ENCODE measurements at places on chromosomes 6 and 20.

DNA sequence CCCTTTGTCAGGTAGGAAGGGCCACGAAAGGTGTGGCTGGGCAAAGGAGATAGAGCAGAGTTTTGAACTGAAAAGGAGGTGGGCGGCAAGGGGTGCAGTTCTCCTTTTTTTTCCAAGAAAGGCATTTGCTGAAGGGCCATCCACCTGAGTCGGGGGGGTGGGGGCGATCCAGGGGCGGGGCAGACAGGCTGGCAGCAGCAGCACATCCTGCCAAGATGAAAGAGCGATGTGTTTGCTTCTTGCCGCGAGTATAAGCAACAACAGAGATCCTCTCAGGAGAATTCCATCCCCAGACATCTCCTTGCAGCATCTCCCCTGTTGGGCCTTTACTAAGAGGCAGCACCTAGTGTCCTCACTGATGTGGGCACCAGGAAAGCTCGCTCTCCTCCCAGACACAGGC is 516.5 kb downstream of the CD83 start:
- DNase-seq: no peak

GRCh38 chr6:34243901-34244884 is 4.6 kb downstream of the SMIM29 start:
- DNase-seq: no peak

GRCh38 chr20:1085492-1086276 is 32.7 kb upstream of the PSMF1 start:
- DNase-seq: no peak

GRCh38 chr6:3237761-3238662 is 10.6 kb upstream of the TUBB2B start:
- DNase-seq: no peak

GRCh38 chr6:108132863-108133262 is 33.0 kb upstream of the NR2E1 start:
- DNase-seq: no peak

DNA sequence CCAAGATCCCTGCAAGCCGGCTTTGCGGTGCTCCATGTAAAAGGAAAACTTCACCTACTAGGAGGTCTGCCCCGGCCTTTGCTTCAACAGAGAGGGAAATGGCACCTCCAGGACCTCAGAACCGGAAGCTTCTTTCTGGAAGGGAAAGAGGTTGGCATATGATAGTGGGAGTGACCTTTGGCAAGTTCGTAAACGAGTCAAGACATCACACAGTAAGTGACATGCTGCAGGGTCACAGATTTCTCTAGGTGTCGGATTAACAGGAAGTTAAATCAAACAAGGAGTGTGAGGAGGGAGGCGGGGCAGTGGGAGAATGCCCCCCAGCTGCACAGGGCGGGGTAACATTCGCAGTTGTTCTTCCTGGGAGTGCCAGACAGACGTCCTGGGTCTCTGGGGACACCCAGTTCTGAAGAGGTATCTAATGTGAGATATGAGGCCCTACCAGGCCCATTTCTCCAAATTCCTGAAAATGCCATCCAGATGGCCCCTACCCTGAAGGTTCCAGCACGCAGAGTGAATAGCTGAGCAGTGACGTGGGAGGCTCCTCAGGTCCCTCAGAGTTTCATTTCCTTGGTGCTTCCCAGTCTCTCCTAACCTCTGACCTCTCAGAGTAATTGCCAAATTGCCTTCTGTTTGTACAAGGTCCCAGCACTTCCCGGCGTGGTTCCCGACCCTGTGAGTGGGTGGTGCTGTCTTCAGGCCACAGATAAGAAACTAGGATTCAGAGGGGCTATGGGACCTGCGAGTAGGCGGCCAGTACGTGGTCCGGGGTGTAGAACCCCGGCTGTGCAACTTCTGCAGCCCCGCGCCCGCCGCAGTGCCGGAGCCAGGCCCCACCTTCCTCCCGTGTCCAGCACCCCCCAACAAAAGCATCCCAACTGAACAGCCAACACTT is 1.9 kb downstream of the RRBP1 start:
- no peak for DNase-seq

DNA sequence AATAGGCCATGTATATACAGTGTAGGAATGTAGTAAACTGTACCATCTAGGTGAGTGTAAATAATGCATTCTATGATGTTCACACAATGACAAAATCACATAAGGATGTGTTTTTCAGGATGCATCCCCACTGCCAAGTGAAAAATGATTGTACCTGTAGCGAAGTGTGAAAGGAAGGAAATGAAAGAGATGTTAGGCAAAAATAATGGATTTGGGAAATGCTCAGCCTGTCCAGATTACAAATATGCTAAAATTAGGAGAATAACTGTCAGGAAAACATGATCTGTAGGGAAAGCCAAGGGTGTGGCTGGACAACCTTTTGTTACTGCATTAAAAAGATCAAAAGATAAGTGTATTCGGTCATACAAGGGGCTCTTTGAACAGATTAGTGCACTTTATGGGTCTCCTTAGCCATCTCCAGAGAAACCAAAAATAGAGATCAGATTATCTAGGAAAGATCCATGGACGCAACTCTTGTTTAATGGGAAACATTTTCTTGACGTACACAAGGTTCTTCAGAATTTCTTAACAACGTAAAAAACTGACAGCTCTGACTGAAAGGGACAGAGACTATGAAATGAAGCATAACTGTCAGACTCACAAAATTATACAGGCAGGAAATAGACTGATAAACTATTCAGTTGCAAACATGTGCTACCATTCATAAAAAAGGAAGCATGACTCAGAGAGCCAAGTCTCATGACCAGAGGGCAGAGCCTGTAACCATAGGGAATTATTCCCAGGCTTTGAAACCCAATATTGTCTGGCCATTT is 253.6 kb upstream of the RAB32 start:
- DNase-seq: no peak

DNA sequence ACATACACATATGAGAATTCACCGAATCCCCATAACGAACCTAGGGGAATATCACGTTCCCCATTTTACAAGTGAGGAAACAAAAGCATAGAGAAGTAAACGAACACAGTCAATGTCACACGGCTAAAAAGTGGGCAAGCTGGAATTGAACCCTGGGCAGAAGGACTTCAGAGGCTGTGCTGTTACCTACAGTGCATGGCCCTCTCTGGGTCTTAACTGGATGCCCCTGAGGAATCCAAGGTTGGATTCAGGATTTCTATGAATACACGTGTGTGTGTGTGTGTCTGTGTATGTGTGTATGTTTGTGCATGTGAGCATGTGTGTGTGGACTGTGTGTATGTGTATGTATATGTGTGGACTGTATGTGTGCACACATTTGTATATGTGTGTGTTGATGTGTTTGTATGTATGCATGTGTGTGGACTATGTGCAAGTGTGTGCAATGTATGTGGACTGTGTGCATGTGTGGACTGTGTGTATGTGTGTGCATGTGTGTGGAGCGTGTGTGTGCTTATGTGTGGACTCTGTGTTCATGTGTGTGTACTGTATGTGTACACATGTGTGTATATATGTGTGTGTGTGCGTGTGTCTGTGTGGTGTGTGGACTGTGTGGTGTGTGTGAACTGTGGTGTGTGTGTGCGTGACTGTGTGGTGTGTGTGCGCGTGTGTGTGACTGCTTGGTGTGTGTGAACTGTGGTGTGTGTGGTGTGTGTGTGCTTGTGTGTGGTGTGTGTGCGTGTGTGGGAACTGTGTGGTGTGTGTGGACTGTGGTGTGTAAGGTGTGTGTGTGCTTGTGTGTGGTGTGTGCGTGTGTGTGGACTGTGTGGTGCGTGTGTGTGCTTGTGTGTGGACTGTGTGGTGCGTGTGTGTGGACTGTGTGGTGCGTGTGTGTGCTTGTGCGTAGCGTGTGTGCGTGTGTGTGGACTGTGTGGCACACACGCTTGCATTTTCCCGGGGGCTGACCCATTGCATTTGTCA is 49.0 kb downstream of the HNF4A start:
- DNase-seq: no peak

Measured in activated naive CD4-positive, alpha-beta T cell (primary cell).